ENCODE measurements at places on chromosomes 7 and 10.

DNA sequence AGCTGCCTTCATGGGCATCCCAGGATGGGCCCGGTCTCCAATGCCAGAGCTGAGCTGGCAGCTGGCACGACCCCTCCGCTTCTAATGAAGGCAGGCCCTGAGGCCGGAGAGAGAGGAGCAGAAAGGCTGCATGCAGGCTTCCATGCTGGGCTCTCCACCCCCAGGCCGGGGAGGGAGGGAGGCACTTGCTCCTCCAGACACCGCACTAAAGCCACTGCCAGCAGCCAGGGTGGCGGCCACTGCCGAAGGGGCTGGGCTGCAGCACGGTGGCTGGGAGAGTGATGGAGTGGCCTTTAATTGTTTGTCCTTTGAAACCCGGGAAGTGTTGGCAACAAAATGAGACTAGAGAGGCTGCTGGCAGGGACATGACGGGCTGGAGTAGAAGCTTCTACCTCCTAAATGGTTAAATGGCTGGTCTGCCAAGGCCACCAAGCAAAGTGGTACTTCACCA lies 236.5 kb downstream of the SKAP2 start:
- DNase-seq: no peak

GRCh38 chr7:26603631-26604030 lies 260.8 kb downstream of the SKAP2 start:
- DNase-seq: no peak

DNA sequence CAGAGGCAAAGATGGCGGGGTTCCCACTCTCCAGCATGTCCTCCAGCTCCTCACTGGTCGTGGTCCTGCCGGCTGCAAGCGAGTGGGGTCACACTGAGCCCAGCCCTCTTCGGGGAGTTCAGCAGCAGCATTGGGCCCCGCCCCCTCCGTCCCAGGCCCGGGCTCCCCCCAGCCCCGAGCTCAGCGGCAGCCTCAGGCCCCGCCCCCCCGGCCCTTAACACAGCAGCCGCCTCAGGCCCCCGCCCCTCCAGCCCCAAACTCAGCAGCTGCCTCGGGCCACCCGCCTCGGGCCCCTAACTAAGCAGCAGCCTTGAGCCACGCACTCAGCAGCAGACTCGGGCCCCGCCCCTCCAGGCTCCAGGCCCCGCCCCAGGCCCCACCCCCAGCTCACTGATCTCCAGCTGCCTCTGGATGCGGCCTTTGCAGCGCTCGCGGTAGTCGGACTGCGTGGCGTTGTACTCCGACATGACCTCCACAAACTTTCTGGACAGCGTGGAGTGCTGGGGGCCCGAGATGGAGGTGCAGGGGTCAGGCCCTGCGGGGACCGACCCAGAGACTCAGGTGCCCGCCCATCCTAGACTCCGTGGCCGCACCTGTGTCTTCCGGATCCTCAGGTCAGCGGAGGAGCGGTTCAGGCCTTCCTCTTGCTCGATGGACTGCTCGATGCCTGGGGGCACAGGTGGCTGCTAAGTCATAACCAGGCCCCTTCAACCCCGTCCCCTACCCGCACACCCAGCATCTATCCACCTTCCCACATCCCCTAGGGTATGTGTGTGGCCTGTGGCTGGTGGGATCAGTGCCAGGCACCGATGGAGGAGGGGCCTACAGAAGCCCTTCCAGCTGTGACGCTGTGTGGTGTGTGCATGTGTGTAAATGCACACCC lies 15.5 kb downstream of the STX1A start:
- peak; percentile 83 for DNase-seq

DNA sequence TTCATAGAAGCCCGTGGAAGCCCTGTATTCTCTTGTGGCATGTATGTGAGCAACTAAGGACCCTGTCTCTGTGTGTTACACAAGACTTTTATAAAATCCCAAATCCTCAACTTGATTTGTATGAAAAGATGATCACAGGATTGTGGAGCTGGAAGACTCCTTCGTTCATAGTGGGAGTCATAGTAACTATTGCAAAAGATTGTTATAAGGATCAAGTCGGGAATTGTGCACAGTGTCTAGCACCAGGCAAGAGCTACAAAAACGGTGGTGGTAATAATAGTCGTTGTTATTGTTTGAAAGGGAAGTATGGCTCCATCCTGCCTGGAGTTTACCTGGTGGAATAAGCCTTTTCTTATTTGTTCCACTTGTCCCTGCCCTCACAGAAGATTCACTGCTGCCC lies 42.8 kb upstream of the MTURN start:
- no peak for DNase-seq

DNA sequence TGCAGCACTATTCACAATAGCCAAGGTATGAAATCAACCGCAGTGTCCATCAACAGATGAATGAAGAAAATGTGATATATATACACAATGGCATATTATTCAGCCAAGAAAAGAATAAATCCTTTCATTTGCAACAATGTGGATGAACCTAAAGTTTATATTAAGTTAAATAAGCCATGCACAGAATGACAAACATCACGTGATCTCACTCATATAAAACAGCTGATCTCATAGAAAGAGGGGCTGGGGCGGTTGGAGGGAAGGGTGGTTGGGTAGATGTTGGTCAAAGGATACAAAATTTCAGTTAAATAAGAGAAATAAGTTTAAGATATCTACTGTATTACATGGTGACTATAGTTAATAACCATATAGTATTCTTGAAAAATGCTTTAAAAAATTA lies 502.1 kb downstream of the KCNMA1 start:
- no peak for DNase-seq

DNA sequence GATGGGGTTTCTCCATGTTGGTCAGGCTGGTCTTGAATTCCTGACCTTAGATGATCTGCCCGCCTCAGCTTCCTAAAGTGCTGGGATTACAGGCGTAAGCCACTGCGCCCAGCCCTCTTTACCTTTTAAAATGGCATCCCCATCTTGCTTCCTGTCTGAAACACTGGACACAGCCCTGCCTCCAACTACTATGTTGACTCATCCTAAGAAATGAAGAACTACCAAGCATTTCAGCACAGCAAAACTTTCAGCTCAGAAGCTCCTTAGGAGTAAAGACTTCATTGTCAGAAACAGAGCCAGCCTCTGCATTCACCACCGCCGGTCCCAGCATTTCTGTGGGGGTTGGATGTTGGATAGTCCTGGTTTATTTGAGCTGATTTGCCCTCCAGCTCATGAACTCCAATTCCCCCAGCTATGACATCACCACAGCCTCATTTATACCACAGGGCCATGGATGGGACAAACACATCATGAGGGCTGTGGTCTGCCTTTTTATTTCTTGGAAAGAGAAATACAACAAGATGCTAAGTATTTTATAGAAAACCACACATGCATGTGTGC lies 123.5 kb downstream of the ADCY1 start:
- peak; percentile 6 for DNase-seq

- DNase-seq: no peak
Measured at GRCh38 chr10:80284522-80284921, 4.9 kb downstream of the MAT1A start.

GRCh38 chr7:111043561-111043960 lies 47.4 kb upstream of the LRRN3 start:
- DNase-seq: no peak

- DNase-seq: no peak
Measured at GRCh38 chr7:34751725-34752643, 94.0 kb downstream of the NPSR1 start.

GRCh38 chr7:150434240-150434639 lies 16.2 kb upstream of the GIMAP8 start:
- no peak for DNase-seq

GRCh38 chr10:101807158-101807557 lies 11.1 kb downstream of the OGA start:
- DNase-seq: no peak

- DNase-seq: no peak
Measured at GRCh38 chr7:26073041-26073440, 79.0 kb upstream of the NFE2L3 start.

DNA sequence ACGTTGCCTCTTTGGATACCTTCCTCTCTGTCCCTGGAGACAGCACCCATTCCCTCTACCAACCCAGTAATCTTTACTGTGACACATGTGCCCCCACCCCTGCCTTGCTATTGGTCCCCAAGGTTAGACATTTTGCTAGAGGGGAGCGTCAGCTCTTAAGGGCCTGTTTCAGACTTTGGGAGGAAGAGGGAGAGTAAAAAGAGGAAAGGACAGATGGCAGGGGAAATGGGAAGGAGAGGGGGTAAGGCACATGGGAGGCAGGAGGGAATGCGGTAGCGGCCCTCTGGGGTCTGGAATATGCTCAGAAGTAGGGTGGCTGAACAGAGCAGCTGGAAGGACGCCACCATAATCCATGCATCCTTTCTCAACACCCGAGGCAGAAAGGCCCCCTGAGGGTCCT lies 12.2 kb downstream of the BLNK start:
- no peak for DNase-seq

- no peak for DNase-seq
Measured at GRCh38 chr10:120262857-120263547, 194.0 kb upstream of the PLPP4 start.

DNA sequence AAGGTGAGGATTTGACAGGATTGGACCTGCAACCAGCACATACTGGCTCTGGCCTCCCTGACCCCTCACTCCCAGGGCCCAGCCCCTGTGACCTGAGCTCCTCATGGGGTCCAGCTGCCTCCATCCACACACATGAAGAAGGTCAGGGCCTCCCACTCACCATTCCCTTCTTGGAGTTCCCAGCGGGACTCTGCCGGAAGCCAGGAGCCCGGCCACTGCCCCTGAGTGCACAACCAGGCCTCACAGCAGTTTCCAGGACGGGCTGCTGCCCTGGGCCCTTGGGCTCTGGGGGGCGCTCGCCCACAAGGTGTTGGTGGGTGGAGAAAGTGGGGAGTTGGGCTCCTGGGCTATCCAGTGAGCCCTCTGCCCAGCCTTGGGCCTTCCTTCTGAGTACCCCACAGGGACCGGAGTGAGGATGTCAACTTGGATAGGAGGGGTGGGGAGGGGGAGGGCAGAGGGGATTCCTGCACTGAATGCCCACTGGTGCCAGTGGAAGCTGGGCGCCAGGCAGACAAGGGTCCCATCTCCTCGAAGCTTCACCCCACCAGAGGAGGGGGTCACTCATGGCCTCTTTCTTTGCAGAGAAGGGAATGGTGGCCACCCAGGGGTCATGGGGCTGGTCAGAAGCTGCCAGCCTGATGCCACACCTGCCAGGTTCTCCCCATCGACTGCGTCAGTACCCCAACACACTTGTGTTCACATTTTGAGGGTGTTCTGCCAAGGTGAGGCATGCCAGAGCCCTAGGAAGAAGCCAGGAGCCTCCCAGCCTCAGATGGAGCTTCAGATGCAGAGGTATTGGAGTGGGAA lies 115.3 kb downstream of the PTPN20 start:
- DNase-seq: peak; percentile 29

DNA sequence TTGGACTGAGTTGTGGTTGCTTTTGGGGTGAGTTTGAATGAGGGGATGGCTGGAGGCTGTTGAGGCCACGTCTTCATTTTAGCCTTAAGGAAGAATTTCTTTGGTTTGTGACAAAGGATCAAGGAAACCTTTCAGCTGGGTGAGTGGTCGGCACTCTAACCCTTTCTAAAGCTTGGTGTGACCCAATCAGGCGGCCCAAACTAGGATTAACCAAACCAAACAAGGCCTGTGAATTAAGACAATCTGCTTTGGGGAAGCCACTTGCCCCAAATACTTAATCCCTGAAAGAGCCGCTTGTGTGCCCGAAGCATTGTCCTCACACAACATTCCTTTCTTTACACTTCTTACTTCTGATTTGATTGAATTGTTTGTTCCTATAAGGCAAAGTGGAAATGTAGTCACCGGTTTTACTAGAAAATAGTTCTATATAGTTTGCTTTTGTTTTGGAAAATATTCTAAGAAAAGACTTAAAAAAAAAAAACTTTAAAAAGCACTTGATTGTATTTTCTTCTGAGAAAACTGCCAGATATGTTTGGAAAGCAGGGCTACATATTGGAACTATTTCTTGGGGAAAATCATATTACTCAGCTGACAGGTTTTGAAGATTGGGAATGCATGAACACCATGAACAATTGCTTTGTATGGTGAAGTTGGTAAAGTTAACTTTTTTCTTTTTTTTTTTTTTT lies 272.4 kb upstream of the BMPER start:
- DNase-seq: no peak

DNA sequence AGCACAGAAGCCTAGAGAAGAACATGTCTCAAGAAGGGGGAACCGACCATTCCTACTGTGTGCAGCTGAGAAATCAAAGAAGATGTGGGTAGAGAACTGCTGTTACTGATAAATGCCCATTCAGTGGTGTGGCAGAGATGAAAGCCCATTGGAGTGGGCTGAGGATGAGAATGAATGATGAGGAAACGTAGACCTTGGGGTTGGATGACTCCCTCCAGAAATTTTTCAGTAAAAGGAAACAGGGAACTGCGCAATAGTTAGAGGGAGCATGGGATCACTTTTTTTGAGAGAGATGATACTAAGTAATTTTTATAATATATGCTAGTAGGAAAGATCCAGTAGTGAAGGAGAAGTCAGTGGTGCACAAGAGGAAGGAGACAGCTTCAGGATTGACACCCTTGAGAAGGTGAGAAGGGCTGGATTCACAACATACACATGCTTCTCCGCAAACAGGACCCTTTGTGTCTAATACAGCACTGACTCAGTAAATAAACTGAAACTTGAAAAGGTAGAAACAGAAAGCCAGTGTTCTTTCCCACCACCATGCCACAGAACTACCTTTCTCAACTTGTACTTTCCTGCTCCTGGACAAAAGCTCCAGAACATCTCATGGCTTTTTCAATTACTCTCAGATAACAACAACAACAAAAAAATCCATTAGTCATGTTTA lies 104.7 kb upstream of the IL6 start:
- DNase-seq: no peak

- no peak for DNase-seq
Measured at GRCh38 chr7:67760971-67761370, 764.3 kb downstream of the TYW1 start.

- DNase-seq: no peak
Measured at GRCh38 chr7:47988496-47989386, 9.3 kb upstream of the HUS1 start.

DNA sequence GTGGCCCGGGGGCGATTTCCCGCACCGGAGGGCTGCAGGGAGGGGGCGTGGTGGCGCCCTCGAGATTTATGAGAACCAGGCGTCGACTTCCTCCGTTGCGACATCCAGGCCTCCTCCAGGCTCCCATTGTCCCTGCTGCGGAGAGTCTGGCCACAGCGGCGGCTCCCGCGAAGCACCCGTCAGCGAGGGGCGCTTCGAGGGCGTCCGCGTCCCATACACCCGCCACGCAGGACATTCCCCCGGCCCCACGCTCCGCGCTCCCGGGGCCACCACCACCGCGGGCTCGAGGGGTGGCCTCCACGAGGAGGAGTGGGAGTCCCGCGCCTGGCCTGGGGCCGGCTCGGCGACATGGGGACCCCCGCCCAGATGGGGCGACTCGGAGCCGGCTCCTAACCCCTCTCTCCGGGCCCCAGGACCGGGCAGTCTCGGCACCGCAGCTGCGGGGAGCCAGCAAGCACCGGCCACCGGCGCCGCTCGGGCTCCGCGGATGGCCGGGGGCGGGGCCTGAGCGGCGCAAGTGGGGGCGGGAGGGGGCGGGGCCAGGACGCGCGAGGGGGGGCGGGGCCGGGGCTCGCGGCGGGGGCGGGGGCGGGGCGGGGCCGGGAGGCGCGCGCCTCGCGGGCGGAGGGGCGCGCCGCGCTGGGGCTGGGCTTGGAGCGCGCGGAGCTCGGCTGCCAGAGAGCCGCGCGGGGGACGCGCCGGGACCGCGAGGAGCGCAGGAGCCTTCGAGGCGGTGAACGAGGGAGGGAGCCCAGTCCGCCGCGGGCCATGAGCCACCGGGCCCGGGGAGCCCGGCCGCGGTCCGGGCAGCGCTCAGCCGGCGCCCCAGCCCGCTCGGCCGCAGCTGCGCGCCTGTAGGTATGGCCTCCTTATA lies at the start of gene SH2B2:
TSS of gene SH2B2 (plus strand) at position 632 of the 874 bp plus-strand sequence. CDS start 13,683 bp downstream, outside the sequence.
- peak; percentile 45 for DNase-seq
